Activated gamma-delta T cell treated with Interleukin-2 at 50 U/mL for 16 hours (primary cell): ENCODE measurements at places on chromosomes 1 and 21.

GRCh38 chr1:236206548-236206947 lies 64.2 kb downstream of the GPR137B start:
- no peak for DNase-seq

GRCh38 chr1:56357927-56358690 lies 221.3 kb downstream of the PLPP3 start:
- DNase-seq: no peak

DNA sequence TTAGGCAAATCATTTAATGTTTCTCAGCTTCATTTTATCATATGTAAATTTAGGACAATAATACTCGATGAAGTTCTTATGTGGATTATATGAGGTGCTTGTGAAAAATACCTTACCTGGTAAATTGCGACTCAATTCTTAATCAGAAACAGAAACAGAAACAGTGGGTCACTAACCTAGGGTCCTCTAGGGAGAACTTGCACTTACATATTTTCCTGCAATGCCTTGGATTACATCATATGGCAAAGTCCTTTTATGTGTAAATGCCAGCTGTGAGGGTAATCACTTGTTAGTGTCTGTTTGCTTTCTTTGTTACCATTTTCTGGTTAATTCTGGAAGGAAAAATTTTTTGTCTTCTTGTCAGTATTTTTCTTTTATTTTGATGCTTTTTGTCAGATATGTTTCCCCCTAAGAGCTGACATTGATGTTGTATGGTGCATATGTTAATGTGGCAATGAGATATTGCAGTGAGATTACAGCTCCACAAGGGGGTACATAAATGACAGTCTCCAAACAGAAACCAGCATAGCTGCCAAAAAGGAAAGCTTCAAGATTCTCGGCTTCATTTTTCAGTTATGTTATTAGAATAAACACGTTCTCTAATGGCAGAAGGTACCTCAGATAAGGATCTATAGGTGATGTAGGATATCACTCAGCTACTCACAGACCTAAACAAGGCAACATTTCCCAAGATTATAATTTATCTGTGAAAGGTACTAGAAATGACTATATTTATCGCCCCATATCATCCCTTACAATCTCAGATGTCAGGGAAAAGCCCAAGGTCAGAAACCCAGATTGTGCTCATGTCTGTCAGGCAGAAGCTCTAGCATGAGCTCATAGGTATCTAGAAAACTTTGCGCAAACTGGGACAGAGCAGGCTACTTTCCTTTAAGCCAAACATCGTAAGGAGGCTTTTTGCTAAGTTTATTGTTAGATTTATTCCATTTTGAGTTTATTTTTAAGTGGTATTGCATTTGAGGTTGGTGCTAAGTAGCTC lies 119.9 kb downstream of the FASLG start:
- no peak for DNase-seq

GRCh38 chr1:201361652-201362504 lies 15.6 kb downstream of the TNNT2 start:
- DNase-seq: no peak

DNA sequence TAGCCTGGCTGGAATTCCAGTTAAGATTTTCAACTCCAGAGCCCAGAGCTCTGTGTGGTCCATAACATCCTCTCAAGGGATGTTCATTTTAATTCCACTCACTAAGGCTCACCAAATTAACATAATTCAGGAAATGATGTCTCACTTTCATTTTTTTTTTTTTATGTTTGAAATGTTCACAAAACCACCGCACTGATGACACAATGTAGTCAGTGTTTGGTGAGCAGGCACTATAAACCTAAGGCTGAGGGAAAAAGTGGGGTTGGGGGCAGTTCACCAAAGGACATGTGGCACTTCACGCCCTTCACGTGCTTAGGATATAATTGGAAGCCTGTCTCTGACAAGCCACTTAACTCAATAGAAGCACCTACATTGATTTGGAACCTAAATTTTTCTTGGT lies 177.3 kb upstream of the CAMK1G start:
- no peak for DNase-seq

GRCh38 chr1:32998064-32998463 lies 33.5 kb upstream of the RNF19B start:
- DNase-seq: no peak

DNA sequence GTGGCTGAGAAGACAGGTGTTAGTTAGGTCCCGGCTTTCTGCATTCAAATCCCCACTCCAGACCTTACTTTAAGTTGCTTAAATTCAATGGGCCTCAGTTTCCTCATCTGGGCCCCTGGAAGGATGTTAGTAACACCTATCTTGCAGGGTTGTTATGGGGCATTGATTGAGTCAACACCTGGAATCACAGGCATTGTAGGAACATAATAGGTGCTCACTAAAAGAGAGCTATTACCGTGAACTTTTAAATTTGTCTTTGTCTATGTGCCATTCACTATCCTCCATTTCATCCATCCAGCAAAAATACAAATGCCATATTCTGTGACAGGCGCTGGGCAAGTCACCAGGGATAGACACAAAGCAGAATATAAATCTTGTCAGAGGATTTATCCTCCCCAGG lies 10.5 kb upstream of the MAPKAPK2 start:
- DNase-seq: no peak

DNA sequence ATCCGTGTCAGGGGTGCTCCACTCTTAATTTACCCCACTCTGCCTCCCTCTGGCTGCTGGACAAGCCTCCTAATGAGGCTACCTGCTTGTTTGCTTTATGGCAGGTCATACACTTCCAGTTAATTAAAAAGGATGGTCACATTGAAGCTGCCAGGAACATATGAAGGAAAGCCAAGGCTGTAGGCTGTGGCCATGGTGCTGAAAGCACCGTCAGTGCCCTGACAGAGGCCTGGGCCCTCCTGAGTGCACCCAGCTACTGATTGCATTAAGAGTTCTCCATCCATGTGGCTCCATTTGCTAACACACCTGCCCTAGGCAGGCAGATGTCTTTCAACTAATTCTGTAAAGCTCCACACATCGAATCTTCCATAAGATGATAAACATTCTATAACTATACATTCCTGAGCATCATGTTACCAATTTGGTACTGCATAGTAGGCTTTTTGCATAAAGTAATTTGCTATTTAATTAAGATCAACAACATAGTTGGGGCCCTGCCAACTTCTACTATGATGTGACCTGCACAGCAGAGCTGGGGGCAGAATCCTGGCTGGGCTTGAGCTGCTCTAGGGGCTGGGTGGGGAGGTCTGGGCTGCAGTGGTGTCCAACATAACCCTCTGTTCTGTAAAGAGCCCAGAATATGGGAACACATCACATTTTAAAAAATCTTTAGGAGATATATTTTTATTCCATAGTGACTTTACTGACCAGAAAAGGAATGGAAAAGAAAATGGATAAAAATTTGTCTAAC lies 224.8 kb downstream of the SIPA1L2 start:
- DNase-seq: no peak

DNA sequence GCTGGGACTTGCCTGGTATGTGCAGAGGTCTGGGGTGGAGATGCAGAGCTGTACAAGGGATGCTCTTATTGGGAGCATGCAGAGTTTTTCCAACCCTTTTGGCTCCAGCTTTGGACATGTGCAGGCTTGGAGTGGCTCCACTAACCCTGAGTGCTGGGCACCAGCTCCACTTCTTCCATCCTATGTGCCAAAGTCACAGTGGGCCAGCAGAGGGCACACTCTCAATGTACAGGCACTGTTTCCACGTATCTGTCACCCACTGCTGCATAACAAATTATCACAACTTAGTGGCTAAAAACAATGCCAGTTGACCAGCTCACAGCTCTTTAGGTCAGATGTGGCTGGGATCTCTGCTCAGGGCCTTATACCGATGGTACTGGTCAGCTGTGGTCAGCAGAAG lies 631.8 kb downstream of the AJAP1 start:
- DNase-seq: peak; percentile 58

- no peak for DNase-seq
These were observed 39.1 kb downstream of the IGSF3 start for GRCh38 chr1:116628448-116628847.

DNA sequence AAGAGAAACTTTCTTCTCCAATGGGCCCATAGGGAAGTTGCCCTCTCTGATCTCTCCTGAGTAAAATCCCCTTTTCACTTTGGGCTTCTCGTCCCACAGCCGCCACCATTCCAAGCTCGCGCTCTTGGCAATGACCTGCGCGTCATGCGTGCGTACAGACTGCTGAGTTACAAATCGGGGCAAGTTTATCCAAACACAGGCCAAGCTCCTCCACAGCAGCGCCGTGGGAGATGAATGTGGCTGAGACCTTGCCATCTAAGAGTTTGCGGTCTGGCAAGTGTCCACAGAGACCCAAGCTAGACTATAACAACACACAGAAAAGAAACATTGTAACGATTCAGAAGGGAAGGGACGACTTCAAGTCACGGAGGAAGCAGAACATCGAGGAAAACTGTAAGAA lies 116.3 kb upstream of the SOD1 start:
- no peak for DNase-seq

DNA sequence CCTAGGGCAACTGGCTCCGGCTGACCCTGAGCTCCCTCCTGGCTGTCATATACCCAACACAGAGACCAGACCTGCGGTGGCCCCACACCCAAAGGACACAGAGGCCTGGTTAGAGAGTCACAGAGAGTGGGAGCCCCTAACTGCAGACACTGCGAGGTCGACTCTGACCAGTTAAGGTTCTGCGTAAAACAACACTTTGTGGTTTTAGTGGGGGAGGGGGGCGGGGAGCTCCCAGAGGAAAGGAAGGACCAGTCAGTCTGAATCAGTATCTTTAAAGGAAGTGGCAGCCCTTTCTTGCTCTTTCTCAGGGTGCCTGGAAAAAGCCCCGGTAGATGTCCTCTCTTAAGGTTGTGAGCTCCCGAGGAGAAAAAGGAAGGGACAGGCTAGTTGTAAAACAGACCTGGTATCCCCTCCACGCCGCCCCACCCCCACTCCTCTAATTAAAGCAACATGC lies 2.4 kb downstream of the SSBP3 start:
- no peak for DNase-seq

DNA sequence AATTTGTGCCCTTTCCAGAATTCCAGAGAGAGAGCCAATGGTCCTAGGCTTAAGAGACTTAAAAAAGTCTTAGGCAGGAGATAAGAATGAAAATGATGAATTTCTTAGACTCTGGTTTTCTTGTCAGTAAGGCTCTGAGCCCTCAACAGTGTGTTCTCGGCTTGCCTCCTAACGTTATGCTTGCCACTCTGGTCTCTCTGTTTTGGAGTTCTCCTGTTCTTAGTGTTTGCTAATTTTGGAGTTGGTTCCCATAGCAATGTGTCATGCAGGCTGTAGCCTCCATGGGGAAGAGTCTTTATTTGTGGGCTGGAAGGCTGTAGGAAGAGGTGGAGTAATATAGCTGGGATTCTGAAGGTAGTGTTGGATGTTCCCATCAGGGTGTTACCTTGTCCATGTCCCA lies 19.9 kb downstream of the TBX19 start:
- no peak for DNase-seq

DNA sequence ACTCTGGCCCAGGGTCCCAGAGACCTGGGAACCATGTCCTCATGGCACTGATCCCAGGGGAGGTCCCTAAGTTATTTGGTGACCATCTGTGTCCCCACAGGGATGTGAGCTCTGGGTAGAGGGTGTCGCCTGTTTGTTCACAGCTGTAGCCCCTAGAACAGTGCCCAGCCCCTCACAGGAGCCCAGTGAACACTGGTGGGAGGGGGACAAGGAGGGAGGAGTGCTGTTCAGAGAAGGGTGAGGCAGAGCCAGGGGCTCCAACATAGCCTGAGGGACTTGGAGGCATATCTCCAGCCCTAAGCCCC lies 450.4 kb downstream of the MATN1 start:
- no peak for DNase-seq

DNA sequence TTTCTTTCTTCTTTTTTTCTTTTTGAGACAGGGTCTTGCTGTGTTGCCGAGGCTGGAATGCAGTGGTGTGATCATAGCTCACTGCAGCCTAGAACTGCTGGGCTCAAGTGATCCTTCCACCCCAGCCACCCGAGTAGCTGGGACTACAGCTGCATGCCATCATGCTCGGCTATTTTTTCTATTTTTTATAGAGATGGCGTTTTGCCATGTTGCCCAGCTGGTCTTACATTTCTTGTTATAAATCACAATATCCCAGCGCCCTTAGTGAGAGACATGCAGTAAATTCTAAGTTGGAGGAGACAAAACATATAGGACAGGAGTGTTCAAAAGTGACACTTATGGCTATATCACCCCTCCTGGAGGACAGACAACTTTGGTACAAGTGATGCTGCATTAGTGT lies 31.3 kb upstream of the ACTN2 start:
- no peak for DNase-seq

GRCh38 chr1:177256153-177257075 lies 85.7 kb downstream of the BRINP2 start:
- DNase-seq: no peak

- no peak for DNase-seq
These were observed 156.1 kb downstream of the CTH start for GRCh38 chr1:70567167-70567566.

DNA sequence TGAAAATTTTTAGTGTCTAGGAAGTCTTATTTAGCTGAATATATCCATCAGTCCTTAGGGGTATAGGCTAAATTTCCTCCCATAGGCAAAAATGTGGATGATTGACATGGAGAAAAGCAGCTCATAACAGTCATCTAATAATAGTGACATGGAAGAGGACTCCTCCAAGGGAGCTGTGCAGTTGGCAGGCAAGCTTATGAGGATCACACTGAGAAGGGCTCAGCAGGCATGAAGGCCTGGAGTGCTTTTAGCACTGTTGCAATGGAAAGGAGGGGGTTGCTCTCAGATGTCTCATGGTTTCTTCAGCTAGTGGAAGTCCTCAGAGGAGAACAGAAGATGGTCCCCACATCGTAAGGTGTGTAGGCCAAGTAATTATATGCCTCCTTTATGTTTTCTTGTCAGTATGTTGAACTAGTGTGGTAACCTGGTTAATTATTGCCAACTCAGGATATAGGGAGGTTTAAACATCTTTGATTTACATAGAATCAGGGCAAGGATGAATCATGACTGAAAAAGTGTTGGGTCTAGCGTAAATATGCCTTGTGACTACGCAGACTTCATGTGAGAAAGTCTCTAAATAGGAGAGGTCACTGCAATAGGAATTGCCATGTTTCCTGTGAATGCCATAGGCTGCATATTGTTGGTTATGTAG lies 18.9 kb downstream of the VN1R5 start:
- no peak for DNase-seq
